ENCODE measurements at places on chromosomes 4 and X. TPM values are rescaled to one million over a fixed set of nuclear protein-coding genes. Genes with fewer than 3 reads are reported as not detected.

DNA sequence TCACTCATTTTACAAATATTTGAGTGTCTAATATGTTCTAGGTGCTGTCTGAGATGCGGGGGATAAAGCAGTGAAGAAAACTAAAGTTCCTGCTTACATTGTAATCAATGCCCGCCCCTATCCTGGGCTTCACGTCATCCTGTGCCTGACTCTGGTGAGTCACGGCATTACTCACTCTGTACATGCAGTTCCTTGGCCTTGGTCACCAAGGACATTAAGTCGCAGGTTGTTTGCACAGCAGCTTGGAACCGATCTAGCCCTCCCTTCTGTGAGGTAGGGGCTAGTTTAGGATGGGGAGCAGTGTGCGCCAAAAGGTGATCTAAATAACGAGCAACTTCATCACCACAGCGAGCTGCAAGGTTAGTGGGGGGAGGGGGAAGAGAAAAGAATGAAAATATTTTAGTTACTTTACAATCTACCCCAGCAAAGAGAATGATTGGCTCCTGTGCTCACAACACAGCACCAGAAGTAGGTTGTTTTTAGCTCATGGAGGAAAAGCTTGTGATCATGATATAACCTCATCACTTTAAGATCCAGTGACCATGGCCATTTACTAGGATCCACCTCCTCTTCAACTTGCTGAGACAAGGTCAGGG, 48.0 kb upstream of the HDAC8 start:
- DNase-seq = no peak

DNA sequence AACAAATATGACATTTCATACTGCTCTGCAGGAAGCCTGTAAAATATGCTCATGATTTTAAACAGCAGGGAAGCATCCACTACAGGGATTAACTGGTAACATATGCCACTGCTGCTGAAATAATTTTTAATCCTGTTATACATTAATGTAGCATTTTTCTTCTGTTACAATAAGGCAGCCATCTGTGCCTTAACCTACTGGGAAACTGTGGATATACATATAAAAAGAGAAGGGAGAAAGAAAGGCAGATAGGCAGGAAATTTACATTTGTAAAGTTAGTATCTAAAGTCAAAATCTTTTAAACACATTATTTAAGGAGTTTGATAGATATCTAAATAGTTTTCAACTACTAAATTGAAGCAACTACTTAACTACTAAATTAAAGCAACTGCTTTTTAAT, 514.6 kb upstream of the KLHL4 start:
- no peak for DNase-seq

DNA sequence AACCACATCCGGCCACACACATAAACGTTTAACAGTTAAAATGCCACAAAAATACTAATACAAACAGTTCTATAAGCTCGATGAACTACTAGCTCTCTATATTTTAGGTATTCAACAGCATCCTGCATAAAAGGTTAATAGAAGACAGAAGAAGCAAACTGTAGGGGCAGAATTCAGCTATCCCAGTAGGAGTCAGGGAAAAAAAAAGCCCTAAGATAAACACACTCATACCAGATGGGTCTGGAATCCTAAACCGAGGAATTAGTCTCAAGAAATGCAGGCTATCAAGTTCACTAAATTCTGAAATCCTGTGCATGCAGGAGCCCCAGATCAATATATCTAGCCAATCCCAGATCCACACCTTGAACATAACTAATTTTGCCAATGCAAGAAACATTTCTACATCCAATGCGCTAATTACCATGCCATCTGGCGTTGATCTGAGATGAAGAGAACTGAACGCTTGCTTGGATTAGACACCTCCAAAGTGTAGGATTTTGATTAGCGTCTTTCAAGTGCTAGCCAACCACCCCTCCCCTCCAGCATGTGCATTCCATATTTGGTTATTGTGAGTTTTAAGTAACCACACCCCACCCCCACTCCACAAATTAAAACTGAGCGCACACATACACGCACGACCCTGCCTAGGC, 512.2 kb upstream of the INTU start:
- DNase-seq = no peak

GRCh38 chrX:52865343-52865998, 2.4 kb downstream of the XAGE3 start:
- DNase-seq = no peak

- DNase-seq = no peak
Observed at GRCh38 chr4:139642364-139642763, 23.3 kb upstream of the MGST2 start.

DNA sequence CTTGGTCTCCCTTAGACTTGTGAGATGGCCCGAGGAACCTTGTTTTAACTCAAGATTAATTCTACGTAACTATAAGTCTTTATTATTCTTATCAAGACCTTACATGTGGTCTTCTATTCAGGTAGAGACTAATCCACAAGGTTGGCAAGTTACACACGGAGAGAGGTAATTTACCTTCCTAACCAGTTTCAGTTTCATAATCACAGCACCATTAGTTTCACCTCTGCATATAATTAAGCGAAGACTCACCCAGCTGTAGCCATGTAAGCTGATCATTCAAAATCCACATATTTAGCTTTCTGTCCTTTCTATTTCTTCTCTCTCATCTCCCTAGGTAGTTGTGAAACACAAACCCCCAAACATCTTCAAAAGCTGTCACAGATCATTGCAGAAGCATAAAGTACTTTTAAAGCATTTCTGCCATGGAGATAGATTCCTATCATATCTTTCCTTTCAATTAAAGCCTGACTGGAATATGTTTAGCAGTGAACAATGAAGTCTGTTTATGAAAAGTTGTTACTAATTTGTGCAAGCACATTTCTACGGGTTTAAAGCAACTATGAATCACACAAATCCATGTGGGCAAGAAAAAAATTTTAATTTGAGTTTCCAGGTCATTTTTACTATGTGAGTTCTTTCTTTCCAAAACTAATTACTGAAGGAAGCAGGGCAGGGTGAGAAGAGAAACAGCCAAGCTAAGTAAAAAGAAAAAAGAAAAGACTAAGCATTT, 78.5 kb downstream of the BTC start:
- peak; percentile 24 for DNase-seq

DNA sequence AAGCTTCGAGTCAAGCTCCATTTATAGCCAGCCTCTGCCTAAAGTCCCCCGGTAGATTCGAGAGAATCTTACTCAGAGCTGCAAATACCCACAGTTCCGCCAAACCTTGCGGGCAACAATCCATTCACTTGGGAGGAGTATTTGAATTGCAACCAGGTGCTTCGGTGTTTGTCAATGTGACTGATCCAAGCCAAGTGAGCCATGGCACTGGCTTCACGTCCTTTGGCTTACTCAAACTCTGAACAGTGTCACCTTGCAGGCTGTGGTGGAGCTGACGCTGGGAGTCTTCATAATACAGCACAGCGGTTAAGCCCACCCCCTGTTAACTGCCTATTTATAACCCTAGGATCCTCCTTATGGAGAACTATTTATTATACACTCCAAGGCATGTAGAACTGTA, 11.2 kb downstream of the CD40LG start:
- no peak for DNase-seq

GRCh38 chr4:1870328-1870577, 940 bp upstream of the NSD2 start:
- DNase-seq = peak; percentile 70

Gene CBLL2
- not detected for polyA plus RNA-seq

Gene CC2D2A
- polyA plus RNA-seq = 62.2 TPM

Gene CDS1
- 28.2 TPM for polyA plus RNA-seq

Gene PABPC5
- polyA plus RNA-seq = 5.2 TPM

Data from left kidney (tissue), 8 donors.